Sciatic nerve (tissue), 2 donors: ENCODE measurements at places on chromosomes 4 and X.

DNA sequence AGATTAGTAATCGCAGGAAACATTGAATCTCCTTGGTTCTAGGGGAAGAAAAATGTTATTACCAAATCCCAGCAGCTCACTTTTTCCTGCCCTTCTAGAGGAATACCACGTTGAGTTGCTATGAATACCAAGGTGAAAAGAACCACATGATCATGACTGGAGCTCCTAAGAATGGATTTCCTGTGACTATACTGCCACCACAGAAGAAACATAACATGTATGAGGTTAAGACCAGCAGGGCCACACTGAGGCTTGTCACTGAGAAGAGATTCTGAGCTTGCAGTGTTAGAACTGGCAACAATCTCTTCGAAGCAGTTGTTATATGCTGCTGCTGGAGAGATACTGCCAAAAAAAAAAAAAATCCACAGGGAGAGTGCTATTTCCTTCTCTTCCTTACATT is 1235.3 kb downstream of the FSTL5 start:
- DNase-seq: no peak

- DNase-seq: no peak
Observed at GRCh38 chr4:10281996-10282395, 165.4 kb upstream of the WDR1 start.

DNA sequence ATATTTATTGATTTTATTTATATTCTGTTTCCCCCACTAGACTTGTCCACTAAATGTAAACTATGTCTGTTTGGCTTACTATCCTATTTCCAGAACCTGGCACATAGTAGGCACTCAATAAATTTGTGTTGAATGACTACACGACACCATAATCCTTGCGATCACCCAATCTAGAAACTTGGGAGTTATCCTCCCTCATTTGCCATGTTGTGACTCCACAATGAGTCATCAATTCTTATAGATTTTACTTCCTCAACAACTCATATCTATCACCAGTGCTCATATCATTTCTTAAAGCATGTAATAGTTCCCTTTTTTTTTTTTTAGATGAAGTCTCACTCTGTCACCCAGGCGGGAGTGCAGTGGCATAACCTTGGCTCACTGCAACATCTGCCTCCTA is 39.9 kb upstream of the VAMP7 start:
- no peak for DNase-seq

GRCh38 chrX:32451954-32452695 is 759.2 kb downstream of the DMD start:
- DNase-seq: no peak

- DNase-seq: no peak
Observed at GRCh38 chr4:141220271-141220670, 424 bp upstream of the ZNF330 start.

GRCh38 chr4:68630371-68630770 is 40.1 kb downstream of the UGT2B15 start:
- no peak for DNase-seq

DNA sequence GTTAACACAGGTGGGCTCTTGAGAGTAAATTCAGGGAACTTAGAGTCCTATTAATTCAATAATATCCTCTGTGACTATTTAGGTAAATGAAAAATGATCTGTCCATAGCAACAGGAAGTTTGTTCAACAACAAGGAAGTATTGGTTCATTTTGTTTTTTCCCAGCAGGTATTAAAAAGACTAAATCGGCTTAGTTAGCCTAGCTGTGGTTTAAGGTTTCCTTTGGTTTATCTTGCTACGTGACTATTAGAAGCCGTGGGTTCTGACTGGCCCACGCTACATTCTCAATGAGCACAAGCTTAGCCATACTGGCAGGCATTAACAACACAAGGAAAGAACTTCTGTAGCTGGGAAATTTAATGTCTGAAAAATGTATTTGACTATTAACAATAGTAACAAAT is 168.8 kb upstream of the HS3ST1 start:
- DNase-seq: no peak

DNA sequence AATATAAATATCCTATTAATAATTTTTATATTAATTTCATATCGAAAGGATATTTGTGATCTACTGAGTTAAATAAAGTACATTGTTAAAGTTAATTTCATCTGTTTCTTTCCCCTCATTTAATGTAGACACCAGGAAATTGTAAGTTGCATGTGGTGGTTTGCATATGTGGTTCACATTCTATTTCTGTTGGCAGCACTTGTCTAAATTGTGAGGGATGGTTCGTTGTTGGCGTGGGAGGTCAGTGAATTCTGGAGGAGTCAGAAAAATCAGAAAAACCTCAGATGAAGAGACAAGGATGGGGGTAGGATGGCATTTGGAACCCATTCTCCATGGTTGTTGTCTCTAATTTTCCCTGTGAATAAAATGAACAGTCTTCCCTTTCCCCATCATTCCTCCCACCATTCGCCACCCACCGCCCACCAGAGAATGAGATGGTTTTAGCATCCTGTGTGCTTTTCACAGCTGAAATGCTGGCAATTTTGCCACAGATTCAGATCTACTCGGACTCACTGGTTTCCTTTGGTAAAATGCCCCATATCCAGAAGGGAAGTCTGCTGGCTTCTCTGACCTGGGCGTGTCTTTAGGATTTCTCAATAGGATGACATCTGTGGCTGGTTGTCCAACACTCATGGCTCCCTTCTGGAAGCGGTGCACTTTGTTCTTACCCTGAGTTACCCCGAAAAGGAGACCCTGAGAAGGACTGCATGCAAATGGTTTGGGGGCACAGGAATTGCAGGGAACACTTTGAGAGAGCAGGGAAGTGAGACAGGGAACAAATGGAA is 52.3 kb downstream of the LGI2 start:
- no peak for DNase-seq

- no peak for DNase-seq
Observed at GRCh38 chr4:164508771-164509170, 245.2 kb upstream of the SMIM31 start.

GRCh38 chr4:188892837-188893236 is 753.6 kb downstream of the TRIML1 start:
- DNase-seq: no peak

- DNase-seq: no peak
Observed at GRCh38 chrX:117957128-117957527, 159.5 kb downstream of the KLHL13 start.
